RKO (cell line): ENCODE measurements at places on chromosomes 16 and 17.

DNA sequence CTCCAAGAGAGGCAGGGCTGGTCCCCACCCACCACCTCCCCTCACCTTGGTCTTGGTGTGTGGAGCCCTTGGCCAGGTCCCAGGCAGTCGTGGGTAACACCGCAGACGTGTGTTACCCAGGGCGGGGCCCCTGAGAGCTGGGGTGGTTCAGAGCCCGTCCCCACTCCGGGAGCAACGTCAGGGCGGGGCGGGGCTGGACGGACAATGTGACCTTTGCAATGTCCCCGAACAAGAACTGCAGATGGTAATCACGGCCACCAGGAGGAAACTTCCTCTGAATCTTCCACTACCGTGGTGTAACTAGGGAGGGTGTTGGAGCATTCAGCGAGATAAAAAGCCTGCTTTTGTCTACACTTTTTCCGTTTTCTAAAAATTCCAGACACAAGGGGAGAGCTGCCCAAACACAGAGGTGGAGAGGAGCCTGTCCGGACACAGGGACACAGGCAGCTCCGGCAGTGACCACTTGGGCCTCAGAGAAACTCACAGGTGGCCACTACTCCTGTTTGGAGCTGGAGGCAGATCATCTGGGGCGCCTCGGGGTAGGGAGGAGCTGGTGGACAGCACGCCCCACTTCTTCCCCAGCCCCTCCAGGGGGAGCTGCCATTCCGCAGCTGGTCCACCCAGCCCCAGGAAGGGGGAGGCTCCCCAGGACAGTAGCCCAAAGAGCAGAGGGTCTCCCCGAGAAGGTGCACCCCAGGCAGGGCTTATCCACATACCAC lies 14.2 kb upstream of the SLC38A10 start:
- DNase-seq: no peak

GRCh38 chr16:4700380-4700996 lies 7.1 kb downstream of the NUDT16L1 start:
- DNase-seq: no peak

DNA sequence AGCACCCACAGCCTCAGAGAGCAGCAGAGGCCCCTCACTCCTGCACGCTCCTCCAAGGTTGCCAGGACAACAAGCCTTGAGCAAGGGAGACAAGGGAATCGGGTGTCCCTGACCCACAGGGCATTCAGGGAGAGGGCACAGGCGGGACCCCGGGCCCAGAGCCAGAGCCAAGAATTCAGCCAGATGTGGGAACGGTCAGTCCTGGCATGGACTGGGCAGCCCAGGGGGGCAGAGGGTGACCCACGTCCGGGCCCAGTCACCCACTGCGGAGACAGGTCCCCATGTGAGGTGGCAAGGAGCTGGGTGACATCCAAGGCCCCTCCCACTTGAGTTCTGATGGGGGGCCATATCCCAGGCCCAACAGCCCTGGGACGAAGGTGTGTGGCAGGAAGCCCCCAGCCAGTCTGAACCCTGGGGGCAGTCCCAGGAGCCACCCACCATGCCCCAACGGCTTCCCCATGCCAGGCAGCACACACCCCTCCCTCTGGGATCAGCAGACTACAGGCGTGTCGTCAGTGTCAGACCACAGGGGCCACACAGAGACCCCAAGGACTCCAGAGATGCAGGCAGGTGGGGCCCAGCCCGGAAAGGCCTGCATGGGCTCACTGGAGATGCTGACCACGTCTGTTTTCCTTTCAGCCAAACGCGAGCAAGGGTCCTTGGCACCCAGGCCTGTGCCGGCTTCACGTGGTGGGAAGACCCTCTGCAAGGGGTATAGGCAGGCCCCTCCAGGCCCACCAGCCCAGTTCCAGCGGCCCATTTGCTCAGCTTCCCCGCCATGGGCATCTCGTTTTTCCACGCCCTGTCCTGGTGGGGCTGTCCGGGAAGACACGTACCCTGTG lies 23.0 kb downstream of the USP6 start:
- DNase-seq: no peak

DNA sequence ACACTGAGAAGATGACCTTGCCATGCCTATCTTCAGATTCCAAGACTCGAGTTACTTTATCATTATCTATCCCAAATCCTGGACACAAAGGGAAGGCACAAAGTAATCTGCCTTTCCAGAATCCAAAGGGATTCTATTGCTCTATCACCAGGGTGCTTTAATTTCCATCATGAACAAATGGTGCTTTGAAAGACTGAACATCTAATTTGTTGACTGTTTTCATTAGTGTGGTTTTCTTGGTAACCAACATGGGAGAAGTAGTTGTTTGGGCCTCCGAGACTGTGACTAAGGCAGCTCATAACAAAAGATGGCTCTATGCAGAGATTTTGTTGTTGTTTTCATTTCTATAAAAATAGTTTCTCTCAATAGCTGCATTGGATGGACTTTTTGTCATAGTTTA lies 441.0 kb upstream of the SOX9 start:
- DNase-seq: no peak

GRCh38 chr17:8210761-8211458 lies 535 bp upstream of the AURKB start:
- DNase-seq: no peak

DNA sequence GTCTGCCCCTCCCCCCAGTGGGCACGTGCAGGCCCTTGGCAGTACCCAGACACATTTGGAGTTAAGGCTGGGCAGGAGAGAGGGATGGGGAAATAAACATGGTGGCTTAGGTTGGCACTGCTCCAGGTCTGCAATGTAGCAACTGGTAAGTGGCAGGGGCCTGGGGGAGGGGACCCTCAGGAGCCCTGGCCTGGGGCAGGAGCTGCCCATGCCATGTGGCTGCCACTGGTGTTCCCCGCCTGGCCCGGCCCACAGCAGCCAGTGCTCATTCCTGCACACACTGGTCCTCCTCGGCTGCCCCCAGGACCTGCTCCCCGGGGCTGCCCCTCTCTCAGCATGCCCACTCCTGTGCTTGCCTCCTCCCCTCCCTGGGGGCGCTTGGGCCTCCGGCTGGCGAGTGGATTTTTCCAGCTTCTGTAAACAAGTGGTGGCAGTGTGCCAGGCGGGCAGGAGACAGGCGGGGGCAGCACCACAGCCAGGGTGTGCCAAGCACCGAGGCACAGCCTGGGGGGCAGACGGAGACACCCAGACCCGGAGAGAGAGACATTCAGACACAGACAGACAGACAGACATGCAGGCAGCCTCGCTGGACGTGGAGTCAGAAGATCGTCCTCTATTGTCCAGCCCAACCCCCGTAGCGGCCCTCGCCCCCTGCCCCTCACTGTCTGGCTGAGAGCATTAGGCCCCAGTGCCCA lies 9.4 kb downstream of the THRA start:
- DNase-seq: no peak

- no peak for DNase-seq
Observed at GRCh38 chr17:19703828-19704613, 12.4 kb downstream of the SLC47A2 start.

- no peak for DNase-seq
Observed at GRCh38 chr16:23334950-23335349, 32.8 kb downstream of the SCNN1B start.

DNA sequence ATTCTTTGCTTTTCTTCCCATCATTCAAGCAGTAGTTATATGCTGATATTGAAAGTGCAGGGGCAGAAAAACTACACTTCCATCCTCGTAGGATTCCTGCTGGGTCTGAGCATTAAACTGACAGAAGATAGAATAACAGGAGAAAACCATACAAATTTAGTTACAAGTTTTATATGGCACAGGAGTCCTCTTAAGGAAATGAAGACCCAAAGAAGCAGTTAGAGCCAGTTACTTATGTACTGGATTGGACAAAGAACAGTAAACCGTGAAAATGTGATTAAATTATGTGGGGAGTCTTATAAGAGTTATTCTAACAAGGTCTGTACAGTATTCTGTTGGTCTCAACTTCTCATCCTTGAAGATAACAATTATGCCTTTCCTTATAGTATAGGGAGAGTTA lies 81.2 kb upstream of the NSRP1 start:
- no peak for DNase-seq

DNA sequence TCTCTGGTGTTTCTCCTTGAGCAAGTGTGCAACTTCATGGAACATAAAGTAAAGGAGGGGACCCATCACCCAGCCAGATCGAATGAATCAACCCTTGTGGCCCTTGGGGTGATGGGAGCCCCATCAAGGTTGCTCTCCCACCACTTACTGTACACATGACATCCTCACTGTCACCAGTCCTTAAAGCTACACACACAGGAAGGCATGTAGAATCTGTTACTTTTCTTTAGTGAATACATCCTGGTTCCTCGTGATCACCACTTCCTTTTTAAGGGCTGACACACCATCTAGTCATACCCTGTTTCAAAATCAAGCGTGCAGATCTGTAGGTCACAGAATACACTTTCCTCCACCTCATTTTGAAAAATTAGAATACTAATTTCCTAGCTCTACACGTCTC lies 22.6 kb upstream of the MPHOSPH6 start:
- DNase-seq: peak; percentile 88

GRCh38 chr17:78601577-78602190 lies 24.5 kb upstream of the DNAH17 start:
- no peak for DNase-seq

DNA sequence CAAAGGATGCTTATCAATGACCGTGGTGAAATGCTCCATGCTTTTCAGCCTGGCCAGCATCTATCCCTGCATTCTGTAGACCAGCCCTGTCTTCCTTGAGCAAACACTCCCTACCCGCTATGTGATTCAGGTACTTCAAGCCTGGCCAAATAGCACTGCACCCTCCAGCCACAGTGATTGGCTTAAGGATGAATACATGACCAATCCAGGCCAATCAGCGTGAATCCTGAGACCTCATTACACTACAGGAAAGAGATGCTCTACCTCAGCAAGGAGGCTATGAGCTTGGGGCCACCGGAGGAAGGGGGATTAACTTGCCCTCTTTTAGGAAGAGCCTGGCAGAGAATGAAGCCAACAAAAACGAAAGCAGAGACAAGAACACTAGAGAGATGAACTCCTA lies 162.5 kb downstream of the ZNF423 start:
- DNase-seq: no peak

- DNase-seq: no peak
Observed at GRCh38 chr17:71260366-71260940, 860.4 kb upstream of the SOX9 start.

- no peak for DNase-seq
Observed at GRCh38 chr16:30187556-30187865, 4.1 kb downstream of the CORO1A start.

DNA sequence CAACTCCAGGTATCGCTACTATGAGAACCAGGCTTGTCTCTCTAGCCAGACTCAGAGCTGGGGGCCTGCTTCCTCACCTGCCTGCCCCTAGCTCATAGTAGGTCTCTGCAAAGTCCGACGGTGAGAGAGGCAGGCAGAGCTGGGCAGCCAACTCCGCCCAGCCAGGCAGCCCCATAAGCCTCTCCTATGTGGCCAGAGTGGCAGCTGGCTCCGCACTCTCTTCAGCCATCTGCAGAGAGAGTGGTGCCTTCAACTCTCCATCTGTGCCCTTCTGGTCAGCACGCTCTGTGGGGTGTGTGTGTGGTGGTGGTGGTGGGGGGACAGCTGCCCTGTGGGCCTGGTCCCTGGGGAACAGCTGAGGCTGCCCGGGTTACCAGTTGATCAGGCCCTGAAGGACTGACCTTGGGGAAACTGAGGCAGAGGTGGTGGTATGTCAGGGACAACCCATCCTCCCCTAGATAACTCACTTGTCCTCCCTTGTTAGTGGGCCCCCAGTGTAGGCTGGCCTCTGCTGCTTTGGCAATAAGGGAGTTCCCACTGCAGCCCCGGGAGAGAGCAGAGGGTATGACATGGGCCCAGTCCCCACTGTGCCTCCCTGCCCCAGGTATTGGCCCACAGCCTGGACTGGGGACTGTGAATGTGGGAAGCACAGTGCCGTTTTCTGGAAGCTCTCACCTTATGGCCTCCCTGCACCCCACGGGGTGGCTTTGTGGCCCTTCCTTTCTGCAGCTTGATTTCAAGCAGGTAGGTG lies 1.8 kb upstream of the ADGRG1 start:
- DNase-seq: no peak

GRCh38 chr17:82983510-82984248 lies 95.7 kb upstream of the METRNL start:
- no peak for DNase-seq

- DNase-seq: no peak
Observed at GRCh38 chr17:65678546-65678945, 117.1 kb upstream of the AXIN2 start.

DNA sequence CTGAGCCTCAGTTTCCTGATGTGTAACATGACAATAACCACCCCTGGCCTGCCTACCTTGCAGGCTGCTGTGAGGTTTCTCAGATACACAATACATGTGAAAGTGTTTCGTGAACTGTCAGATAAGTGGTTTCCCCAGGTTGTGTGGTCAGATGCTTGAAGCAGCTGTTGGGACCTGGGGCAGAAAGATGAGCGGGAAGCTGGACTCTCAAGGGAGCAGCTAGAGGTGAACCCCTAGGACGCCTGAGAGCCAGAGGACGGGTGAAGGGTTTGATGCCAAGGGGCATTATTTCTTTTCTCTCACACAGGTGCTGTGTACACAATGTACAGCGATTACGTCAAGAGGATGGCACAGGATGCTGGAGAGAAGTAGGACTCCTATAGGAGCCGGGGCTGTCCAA lies 2.3 kb downstream of the HIGD1B start:
- no peak for DNase-seq

DNA sequence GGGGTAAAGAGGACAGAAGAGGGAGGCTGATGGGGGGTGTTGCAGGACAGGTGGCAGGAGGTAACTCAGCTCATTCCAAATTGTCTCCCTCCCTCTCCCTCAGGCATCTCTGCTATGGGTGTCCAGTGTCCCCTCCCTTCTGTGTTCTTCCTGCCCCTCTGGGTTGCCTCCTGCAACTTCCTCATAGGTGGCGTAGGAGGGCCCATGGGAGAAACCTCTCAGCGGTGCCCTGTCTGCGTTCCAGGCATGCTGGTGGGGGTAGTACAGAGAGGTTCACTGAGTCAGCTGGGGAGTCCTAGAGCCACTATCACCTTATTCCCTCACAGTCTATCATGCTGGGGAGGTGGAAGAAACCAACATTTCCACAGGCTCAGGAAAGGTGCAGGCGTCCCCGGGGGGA lies 14.7 kb upstream of the ODF4 start:
- DNase-seq: no peak

- DNase-seq: peak; percentile 7
Observed at GRCh38 chr16:53257001-53257400, 177.3 kb upstream of the RBL2 start.

DNA sequence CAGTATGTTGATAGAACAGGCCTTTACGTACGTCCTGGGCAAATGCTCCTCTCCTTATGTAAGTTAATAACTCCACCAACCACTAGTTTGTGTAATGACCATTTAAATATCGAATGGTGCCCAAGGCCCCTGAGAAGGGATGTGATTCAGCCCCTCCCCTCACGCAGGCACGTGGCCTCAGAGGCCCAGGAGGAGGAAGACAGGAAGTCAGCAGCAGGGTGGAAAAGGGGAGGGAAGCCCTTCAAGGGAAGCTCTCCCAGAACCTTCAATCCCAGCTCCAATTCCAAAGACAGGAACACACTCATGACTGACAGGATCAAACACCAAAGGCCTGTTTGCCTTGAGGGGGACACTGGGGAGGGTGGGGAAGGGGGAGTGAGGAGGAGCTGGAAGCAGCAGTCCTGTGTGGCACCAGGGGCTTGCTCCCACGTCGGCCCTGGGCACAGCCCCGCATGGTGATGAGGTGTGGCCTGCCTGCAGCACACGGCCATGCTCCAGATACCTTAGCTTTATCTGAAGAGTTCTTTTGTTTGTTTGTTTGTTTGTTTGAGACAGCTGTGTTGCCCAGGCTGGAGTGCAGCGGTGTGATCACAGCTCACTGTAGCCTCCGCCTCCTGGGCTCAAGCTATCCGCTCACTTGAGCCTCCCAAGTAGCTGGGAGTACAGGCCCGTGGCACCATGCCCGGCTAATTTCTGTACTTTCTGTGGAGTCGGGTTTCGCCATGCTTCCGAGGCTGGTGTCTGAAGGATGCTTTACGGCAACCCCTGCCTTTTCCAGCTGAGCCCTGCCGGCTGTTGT lies 105.0 kb downstream of the ZNF778 start:
- peak; percentile 54 for DNase-seq
